NCI-H446 treated with DMSO at 0.1 percent for 48 hours (cell line): ENCODE measurements at places on chromosomes 7 and 10.

DNA sequence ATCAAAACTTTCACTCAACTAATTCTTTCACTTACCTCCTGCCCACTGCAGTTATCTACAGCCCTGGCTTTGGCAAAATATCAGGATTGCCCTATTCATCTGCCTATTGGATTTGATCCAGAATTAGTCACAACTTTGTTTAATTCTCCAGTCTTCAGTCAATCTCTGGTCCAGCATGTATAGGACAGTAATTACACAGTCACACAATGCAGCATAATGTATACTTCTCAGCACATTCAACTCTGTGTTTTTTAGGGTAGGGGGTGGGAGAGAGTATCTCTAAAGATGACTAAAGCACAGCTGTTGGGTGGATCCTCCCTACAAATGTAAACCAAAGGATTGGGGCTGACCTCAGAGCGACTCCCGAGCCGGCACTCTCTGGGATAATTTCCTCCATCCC lies 17.7 kb upstream of the NRP1 start:
- DNase-seq, result no peak

DNA sequence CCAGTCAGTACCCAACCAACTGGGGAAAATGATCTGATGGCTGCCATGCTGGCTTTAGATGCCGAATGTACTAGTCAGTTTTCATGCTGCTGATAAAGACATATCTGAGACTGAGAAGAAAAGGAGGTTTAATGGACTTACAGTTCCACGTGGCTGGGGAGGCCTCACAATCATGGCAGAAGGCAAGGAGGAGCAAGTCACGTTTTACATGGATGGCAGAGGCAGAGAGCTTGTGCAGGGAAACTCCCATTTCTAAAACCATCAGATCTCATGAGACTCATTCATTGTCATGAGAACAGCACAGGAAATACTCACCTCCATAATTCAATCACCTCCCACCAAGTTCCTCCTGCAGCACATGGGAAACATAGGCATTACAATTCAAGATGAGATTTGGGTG lies 508.9 kb upstream of the NRP1 start:
- DNase-seq, result no peak

DNA sequence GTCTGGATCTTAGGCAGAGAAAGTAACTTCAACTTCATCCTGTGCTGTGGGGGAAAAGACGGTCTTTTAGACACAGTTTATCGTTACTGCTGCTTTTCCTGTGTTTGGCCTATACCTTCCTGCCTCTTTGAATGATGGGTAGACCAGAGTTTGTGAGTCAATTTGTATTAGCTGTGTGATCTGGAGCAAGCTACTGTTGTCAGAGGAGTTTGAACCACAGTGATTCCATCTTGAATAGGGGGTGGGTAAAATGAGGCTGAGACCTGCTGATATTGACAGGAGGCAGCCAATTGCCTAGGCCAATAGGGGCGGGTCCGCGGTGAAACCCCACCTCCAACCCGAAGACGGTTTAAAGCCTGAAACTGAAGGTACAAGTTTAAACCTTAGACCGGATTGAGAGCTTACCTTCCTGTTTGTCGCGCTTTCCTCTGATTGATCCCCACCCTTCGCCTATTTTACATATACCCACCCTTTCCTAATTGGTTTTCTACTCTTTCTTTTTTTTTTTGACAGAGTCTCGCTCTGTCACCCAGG lies 35.8 kb upstream of the EIF4H start:
- no peak for DNase-seq

DNA sequence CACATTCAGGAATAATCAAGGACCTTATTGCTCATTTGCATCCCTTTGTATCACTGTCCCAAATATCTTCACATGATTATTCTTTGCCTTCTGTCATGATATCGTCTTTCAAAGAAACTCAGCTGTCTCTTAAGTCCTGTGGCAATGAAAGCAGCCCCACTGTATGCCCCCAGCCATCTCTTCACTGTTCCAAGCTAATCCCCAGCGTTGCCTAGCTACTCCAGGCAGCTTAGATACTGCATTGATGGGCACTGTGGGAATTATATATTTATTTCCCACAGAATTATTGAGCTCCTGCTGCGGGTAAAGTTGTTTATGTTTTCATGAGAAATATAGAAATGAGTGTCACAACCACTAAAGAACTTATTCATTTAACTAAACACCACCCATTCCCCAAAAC lies 38.8 kb downstream of the SND1 start:
- no peak for DNase-seq

DNA sequence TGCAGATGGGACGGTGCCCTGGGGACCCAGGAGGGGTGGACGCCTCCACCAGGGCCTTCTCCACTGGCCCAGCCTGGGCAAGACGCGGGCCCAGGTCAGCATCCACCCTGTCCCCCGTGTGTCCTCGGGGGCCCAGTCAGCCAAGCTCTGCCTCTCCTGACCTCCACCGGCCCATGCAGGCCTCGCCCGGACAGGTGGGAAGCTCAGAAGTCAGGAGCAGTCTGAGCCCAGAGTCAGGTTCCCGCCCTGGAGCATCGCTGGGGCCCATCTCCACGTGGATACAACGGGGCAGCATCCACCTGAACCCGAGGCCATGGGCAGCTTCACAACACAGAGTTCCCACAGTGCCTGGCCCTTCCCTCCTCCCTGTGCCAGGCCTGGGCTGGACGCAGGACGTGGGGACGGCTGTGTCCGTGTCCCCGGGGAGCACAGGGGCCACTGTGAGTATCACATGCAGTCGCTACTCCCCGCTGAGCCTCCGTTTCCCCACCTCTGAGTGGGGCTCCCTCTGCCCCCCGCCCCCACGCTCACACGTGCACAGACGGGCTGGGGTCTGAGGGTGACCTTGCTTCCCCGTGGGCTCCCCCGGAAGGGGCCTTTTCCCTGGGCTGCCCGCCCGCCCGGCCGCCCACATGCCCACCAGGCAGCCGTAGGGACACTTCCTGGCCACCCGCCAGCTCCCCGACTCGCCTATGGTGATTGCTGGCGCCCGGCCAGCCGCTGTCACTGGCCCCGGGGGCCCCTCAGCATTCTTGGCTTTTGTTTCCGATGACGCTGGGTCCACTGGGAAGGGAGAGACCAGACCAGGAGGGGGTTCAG lies 64.3 kb downstream of the PDGFA start:
- DNase-seq, result no peak
